ENCODE measurements at places on chromosomes 2 and 18. TPM values are rescaled to one million over a fixed set of nuclear protein-coding genes. Genes with fewer than 3 reads are reported as not detected.

PIEZO2 gene
- 2.7 TPM for polyA plus RNA-seq

PLGLB2 gene
- 4.5 TPM for polyA plus RNA-seq

PARD3B gene
- polyA plus RNA-seq, result 8.5 TPM

PLCL1 gene
- polyA plus RNA-seq, result 0.22 TPM

DNA sequence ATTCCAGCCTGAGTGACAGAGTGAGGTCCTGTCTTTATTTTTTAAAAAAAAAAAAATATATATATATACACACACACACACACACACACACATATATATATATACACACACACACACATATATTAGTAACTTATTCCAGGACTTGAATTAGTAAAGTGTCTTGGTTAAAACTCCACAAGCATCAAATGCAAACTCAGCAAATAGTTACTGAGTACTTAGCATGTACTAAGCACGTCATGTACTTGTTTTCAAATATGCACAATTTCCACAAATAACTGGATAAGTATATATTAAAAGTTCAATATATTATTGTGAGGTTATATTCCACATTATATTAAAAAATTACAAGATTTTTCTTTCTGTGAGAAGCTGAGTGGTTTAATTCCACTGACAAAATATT, 304.7 kb downstream of the ZEB2 start:
- DNase-seq, result no peak

GRCh38 chr2:126239320-126239955, 416.5 kb upstream of the GYPC start:
- DNase-seq, result no peak

GRCh38 chr2:72134997-72135800, 12.5 kb downstream of the CYP26B1 start:
- no peak for DNase-seq

DNA sequence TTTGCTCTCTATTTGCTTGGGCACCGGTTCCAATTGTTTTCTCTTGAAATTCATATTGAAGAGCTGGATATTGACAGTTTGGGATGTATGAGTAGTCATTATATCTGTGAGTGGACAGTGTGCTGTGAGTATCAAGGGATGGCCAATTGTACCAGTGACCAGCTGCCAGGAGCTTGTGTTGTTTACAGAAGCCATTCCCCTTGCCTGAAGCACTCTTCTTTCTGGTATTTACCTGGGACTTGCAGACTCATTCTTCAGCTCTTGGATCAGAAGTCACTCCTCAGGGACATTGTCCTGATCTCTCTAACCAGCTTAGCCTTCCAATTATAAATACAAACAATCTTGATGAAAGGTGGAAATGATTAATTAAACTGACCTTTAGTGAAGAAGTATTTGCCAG, 438.3 kb upstream of the LRATD1 start:
- DNase-seq, result no peak

- DNase-seq, result no peak
Observed at GRCh38 chr2:191629001-191629453, 48.9 kb upstream of the NABP1 start.

- no peak for DNase-seq
Observed at GRCh38 chr2:28343184-28343942, 49.3 kb upstream of the FOSL2 start.

DNA sequence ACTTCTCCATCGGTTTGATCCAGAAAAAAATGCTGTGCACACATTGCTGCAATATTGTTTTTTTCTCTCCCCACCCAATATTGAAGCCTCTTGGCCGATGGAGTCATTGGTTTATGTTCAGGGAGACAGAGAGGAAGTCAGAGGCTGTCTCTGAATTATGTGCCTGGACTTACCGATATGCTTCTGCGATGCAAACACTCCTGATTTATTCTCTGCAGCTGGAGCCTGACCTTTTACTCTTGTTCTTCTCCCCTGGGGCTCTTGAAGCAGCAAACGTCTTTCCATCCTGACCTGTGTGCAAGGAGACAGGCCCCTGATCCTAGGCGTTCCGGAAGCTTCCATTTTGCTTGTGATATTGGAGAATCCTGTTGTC, 99.6 kb downstream of the PTGR3 start:
- no peak for DNase-seq

GRCh38 chr2:180657054-180657453, 323.4 kb upstream of the UBE2E3 start:
- no peak for DNase-seq

DNA sequence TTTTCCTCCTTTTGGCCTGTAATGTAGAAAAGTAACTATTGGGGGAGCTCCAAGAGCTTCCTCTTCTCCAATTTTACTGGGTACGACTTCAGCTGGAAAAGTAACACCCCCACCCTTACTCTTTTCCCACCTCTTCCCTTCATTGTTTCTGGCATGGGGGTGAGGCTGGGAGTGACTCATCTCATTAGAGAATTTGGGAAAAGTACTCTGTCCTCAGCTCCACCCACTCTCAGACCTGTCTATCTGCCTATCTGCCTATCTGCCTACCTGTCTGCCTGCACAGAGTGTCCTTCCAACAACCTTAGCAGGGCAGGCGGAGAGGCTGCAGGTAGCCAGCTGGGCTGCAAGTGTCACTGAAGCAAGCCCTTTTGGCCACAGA, 93.6 kb downstream of the EPHA4 start:
- DNase-seq, result no peak

- DNase-seq, result no peak
Observed at GRCh38 chr2:18771212-18771611, 181.8 kb upstream of the NT5C1B start.

DNA sequence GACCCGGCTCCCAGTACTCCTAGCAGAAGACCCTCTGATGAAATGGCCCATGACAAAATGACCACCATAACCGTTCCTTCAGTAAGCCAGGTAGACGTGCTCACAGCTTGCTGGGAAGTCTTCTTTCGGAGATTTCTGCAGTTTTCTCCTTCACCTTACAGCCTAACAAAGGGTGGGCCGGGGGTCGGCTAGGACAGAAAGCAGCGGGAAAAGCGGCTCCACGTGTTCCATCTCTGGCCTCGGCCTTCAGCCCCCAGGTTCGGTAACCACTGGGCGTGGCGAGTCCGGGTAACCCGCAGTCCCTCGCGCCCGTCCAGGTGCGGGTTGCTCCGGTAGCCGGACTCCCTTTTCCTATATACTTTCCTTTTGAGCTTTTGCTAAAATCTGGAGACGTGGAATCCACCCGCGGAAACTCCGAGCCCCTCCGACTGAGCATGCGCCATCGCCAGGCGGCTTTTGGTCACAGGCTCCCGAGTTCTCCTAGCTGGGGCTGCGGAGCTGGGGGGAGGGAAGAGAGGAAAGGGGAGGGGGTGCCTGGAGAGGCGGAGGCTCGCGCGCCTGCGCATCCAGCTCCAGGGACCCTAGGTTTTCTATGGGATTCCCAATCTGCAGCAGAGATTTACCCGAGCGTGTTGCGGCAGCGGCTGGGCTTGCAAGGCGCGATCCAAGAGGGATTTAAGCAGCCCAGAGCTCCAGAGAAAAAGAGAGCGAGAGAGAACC, at the start of gene VSNL1:
TSS of gene VSNL1 (plus strand) at position 604 of the 720 bp plus-strand sequence. CDS start 51,379 bp downstream, outside the sequence.
- DNase-seq, result peak; percentile 75

- DNase-seq, result no peak
Observed at GRCh38 chr2:133941666-133942065, 312.2 kb upstream of the MGAT5 start.

GRCh38 chr2:98140210-98140609, 53.2 kb downstream of the VWA3B start:
- no peak for DNase-seq

DNA sequence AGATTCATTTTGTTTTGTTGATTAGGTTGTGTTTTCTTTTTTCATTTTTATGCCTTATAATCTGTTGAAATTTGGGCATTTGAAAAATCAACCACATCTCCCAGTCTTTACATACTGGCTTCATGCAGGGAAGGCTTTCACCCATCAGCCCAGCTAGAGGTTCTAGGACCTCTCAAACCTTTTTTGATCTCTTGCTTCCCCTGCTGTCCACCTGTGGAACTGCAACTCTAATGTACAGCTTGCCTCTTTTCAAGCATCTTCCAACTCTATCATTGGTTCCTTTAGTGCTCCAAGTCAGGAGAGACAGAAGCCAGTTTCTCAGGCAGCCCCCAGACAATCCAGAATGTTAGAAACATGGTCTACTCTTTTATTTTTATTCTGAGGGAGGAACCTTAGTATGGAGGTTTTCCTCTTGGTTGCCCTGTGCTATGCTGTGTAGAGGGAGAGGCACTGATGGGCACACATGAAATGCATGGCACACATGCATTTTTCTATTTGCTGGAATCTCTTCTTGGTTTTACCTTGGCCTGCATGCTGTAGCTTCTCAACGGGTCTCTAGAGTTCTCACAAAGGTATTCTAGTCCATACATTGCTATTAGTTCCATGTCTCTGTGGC, 107.2 kb upstream of the L3MBTL4 start:
- peak; percentile 3 for DNase-seq

DNA sequence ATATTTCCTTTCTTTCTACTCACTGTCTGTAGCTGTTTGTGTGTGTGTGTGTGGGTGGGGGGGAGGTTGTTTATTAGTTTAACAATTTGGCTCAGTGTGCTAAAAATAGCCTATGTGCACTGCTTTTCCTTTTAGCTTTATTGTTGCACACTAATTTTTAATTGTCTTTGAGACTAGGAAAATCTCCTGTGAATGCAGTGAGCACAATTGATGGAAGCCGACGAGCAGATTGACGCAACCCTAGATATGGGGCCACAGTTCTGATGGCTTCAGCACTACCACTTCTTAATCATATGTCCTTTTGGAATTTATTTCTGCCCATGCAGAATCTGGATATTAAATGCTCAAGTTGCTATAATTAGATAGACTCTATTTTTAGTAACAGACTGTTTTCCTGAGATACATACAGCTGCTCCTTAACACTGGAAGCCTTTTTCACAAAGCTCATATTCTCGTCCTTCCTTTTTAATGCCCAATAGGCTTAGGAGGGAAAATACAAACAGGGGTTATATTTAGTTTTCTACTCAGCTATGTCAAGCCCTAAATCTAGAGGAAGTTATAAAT, 109.1 kb downstream of the IRS1 start:
- DNase-seq, result no peak

DNA sequence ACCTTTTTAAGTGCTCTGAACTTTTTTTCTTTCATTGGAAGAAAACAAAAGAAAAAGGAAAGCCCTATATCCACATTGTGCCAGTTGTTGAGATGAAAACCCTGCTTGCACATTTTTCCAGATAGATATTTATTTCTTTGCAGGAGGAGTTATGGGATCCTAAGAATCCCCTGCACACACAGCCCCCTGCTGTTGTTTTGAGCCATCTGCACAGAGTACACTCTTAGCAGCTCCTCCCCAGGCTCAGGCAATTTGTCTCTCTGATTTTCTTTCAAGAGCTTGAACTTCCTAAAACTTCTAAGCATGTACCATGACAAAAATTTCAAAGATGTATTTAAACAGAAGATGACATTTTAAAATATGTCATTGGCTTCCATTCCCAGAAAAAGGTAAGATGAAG, 436.9 kb downstream of the METTL4 start:
- DNase-seq, result no peak

GRCh38 chr2:182366628-182367027, 60.2 kb downstream of the PDE1A start:
- peak; percentile 21 for DNase-seq

- no peak for DNase-seq
Observed at GRCh38 chr2:149768320-149768799, 180.8 kb upstream of the MMADHC start.

GRCh38 chr18:8389391-8390340, 219.6 kb upstream of the RAB12 start:
- DNase-seq, result peak; percentile 24

DNA sequence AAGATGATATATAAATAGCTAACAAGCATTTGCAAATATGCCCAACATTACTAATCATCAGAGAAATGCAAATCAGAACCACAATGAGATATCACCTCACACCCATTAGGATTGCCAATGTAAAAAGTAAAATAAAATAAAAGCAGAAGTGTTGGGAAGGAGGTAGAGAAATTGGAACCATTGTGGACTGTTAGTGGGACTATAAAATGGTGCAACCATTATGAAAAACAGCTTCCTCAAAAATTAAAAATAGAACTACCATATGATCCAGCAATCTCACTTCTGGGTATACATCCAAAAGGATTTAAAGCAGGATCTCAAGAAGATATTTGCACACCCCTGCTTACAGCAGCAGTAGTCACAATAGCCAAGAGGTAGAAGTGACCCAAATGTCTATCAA, 99.8 kb upstream of the DAPL1 start:
- DNase-seq, result no peak

Measured in AG04450 (cell line).